A172 (cell line): ENCODE measurements at places on chromosomes 11 and 22. TPM values are rescaled to one million over a fixed set of nuclear protein-coding genes. Genes with fewer than 3 reads are reported as not detected.

- no peak for DNase-seq
Observed at GRCh38 chr11:86932924-86933875, 22.0 kb downstream of the FZD4 start.

DPAGT1 gene
- 9.8 and 10.5 TPM in 2 replicates for total RNA-seq

POTEH gene
- 0.05 TPM in 1 of 2 replicates, not detected in the other for total RNA-seq

DNA sequence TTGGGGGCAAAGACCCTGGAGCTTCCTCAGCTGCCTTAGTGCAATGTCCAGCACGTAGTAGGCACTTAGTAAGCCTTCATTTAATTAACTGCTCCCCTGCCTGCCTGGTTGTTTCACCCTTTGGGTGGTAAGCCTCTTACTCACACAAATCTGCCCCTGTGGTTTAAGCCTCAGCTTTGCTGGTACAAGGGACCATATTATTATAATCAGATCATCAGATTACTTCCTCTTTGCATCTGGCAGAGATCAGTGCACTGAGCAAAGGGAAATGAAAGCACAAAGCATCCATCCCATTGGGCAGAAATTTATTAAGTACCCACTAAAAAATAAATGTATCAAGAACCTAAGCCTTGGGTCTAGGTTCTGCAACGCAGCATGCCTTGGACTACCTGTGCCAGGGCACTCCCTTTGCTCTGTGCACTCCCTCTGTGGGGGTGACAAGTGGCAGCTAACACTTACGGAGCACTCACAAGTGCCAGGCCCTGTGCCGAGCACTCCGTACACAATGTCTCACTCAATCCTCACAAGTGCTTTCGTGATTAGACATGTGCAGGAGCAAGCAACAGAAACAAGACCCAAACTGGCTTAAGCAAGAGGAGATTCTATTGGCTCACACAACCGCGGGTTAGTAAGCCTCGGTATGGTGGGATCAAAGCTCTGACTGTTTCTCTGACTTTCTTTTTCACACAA lies 34.9 kb upstream of the DAGLA start:
- no peak for DNase-seq

DNA sequence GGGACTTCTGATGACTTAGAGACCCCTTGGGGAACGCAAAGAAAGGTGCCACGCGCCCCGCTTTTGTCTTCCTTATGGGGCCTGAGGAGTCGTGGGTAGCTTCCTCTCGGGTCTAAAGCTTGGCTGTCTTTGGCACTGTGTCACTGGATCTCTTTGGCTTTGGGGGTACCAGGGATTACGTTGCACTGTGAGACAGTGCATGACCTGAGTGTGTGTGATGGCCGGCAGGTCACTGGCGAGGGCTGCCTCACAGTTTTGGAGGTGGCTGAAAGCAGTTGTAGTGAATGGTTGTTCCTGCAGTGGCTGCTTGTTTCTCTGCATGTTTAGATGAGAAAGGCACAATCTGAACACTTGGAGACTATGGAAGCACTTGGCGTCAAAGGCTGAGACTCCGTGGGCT lies 5.8 kb upstream of the ARSA start:
- DNase-seq = no peak

APOL5 gene
- total RNA-seq = not detected in 2 replicates

DNA sequence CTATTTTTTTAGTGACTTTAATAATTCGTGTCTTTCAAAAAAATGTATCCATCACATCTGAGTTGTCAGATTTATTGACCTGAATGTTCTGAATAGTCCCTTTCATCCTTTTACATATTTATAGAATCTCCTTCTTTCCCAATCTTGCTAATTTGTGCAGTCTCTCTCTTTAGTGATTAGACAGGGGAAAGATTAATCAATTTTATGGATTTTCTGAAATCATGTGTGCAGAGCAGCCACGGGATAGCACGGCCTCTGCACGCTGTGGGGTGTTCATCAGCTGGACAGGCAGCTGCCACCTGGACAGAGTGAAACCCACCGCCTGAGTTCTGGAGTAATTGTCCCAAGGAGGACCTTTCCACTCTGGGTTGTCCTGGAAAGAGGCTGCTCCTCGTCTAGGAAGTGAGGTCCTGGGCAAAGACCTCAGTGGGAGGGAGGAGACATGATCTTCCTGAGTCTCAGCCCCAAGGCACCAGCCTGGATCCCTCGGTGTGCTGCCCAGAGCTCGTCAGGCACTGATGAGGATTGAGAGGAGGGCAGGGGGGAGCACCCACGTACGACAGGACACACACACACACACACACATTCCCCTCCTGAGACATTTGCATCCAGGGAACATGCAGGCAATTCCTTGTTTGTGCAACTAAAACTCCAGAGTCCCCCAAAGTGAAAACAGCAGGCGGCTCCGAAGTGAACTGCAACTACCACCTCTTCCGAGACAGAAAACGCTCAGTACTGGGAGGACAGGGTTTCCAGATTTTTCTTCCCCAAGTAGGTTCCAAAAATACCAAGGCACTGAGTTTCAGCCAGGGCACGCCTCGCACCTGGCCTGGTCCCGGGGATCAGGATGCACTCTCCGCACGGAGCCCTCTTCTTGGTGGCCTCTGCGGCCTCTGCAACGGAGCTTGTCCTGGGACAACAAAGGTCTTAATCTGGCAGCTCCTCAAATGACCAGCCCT lies 22.5 kb upstream of the KRTAP5-6 start:
- DNase-seq = no peak
